ENCODE measurements at places on chromosomes 3 and 15.

DNA sequence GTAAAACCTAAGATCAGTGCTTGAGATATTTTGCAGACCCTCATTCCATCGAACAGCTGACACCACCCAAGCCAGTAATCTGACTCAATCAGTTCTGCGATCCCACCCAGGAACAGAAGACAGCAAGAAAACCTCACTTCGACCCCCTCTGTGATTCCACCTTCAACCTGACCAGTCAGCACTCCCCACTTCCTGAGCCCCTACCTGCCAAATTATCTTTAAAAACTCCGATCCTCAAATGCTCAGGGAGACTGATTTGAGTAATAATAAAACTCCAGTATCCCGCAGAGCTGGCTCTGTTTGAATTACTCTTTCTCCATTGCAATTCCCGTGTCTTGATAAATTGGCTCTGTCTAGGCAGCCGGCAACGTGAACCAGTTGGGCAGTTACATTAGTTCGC lies 25.7 kb upstream of the CLDN16 start:
- no peaks in the 10 kb centered on the region for H3K27me3 ChIP-seq
- no peak overlapping the region for H3K27ac ChIP-seq
- no peak overlapping the region for H3K4me3 ChIP-seq
- DNase-seq, result no peak

- no peak for DNase-seq
- no peaks in the 10 kb centered on the region for H3K4me1 ChIP-seq
- no peaks in the 10 kb centered on the region for H3K36me3 ChIP-seq
Measured at GRCh38 chr3:23840521-23840920, 34.8 kb downstream of the UBE2E1 start.

- no peak overlapping the region for H3K4me3 ChIP-seq
- DNase-seq, result no peak
- H3K4me1 ChIP-seq, result peaks cover 32% of the 10 kb centered on the region
- H3K36me3 ChIP-seq, result no peaks in the 10 kb centered on the region
Measured at GRCh38 chr15:70264738-70265465, 167.2 kb upstream of the TLE3 start.

- no peak overlapping the region for H3K4me3 ChIP-seq
- H3K36me3 ChIP-seq, result no peaks in the 10 kb centered on the region
- H3K4me1 ChIP-seq, result no peaks in the 10 kb centered on the region
- H3K27ac ChIP-seq, result no peak overlapping the region
- H3K27me3 ChIP-seq, result no peaks in the 10 kb centered on the region
Measured at GRCh38 chr15:95930659-95931375, 399.7 kb upstream of the NR2F2 start.

DNA sequence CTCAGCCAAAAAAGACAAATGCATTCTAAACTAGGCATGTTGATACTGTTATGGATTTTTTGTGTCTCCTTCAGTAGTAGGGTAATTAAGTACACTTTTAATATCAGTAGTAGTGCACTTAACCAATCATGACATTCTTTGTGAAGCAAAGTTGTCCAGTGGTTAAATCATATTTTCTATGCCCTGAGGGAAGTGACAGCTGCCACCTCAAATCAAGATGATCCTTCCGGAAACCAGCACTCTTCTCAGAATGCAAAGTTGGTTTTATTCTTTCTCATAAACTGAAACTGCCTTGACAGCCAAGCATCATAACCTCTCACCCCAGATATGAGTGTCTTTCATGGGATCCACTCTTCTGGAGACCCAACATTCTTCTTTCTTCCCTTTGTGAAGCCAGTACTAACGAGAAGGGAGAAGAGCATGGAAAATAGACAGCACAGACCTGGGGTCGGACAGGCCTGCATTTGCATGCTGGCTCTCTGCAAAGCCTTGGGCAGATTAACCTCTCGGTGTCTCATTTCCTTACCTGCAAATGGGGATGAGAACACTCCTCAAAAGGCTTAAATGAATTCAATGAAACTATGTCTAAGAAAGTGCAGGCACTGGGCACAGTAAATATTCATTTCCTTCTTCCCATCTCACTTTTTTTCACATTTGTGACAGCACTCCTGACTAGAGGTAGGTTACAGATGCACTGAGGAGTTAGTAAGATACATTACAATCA lies 13.2 kb downstream of the AAGAB start:
- H3K4me1 ChIP-seq, result no peaks in the 10 kb centered on the region
- H3K27me3 ChIP-seq, result no peaks in the 10 kb centered on the region
- no peaks in the 10 kb centered on the region for H3K36me3 ChIP-seq
- DNase-seq, result no peak

- H3K4me3 ChIP-seq, result no peak overlapping the region
- H3K27me3 ChIP-seq, result no peaks in the 10 kb centered on the region
- H3K27ac ChIP-seq, result no peak overlapping the region
- H3K4me1 ChIP-seq, result no peaks in the 10 kb centered on the region
- no peaks in the 10 kb centered on the region for H3K36me3 ChIP-seq
Measured at GRCh38 chr3:22996920-22997571, 206.1 kb upstream of the UBE2E2 start.

- peak overlapping the region; percentile 17 for H3K4me3 ChIP-seq
- no peak overlapping the region for H3K27ac ChIP-seq
- no peaks in the 10 kb centered on the region for H3K4me1 ChIP-seq
- H3K36me3 ChIP-seq, result no peaks in the 10 kb centered on the region
- H3K27me3 ChIP-seq, result peaks cover 5% of the 10 kb centered on the region
- no peak for DNase-seq
Measured at GRCh38 chr15:97652700-97653167, 307.8 kb upstream of the ARRDC4 start.

DNA sequence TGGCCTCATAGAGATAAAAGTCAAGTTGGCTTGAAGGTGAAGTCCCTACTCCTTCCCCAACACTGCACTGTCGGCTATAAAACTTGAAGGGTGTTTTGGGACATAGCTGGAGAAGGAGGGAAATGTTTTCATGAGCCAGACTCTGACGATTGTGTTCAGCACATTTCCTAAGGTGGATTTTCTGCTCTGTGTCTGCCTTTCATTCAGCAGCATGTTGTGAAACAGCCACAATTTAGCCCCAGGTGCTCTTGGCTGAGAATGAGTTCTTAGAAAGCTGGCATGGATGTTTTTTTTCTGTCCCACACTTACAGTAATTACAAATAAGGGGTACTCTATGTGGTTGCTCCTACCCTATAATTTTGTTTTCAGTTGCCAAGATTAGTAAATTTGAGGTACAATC lies 492.4 kb downstream of the MCTP2 start:
- no peaks in the 10 kb centered on the region for H3K27me3 ChIP-seq
- H3K4me3 ChIP-seq, result no peak overlapping the region

DNA sequence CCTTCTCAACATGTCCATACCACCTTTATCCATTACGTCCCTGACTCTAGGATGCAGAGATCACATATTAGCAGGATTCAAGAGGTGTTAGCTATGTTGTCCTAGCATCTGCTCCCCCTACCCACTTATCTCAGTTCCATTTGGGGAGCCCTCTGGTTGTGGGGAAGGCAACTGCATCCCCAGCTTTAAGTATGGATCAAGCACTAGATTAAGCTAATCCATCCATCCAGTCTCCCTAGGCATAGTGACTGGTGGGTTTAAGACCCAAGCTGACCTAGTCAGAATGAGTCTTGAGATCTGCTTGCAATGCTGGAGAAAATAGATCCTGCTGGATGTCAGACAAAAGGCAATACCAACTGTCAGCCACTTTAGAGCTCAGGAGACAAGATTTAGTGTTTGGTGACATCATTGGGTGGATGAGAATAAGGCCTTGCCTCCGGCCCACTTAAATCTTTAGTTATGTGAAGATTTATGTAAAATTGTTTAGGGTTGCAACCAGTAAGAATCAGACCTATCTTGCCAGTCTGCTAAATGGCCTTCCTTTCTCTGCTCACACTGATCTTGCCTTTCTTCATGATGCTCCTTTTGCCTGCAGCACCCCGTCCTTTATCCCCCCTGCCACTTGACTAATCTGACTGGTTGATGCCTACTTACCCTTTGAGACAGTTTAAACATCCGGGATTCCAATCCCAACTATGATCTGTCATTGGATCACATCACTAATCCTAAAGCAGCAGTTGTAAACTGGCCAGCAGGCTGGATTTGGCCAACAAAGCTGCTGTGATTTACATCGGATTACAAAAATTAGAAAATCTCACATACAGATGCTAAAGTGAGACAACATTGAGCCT lies 2.1 kb upstream of the ISY1 start:
- peaks cover 16% of the 10 kb centered on the region for H3K4me1 ChIP-seq
- no peak overlapping the region for H3K27ac ChIP-seq
- no peak for DNase-seq
- no peak overlapping the region for H3K4me3 ChIP-seq
- H3K27me3 ChIP-seq, result no peaks in the 10 kb centered on the region

DNA sequence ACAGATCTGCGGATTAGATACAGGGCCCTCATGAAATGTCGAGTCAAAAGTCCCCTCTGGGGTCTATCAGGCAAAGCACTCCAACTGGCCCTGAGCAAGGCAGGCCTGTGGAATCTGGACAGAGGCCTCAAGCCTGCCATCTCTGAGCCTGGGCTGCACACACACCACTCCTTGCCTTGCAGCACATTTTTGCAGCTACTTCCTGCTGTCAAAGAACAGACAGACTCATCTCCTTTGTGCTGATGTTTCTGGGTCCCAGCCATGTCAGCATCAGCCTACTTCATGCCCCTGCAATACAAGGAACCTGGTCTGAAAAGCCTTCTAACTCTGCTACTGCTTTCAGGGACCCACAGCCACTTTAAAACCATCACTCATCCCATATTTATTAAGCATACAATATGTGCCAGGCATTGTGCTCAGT lies 60.6 kb upstream of the IL12A start:
- peak overlapping the region; percentile 90 for H3K27ac ChIP-seq
- DNase-seq, result no peak
- H3K27me3 ChIP-seq, result no peaks in the 10 kb centered on the region
- peaks cover 26% of the 10 kb centered on the region for H3K4me1 ChIP-seq

DNA sequence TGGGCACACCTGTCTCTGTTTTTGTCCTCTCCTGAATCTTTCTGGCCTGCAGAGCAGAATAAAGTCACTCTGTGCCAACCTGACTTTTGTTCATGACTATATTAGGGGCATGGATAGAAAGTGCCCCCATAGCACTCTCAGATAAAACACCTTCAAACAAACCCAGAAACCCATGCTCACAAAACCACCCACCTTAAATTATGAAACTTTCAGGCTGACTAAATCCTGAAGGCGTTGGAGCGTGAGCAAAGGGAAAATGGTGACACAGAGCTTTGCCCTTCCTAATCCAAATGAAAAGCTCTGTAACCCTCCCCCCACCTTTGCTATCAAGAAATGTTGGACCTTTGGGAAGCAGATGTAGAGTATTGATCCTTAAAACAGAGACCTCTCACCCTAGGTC lies 138.9 kb downstream of the IGF1R start:
- H3K4me3 ChIP-seq, result no peak overlapping the region
- no peak overlapping the region for H3K27ac ChIP-seq
- no peaks in the 10 kb centered on the region for H3K36me3 ChIP-seq
- peaks cover 22% of the 10 kb centered on the region for H3K4me1 ChIP-seq

GRCh38 chr15:47397655-47398054 lies 319.6 kb upstream of the SEMA6D start:
- no peak overlapping the region for H3K4me3 ChIP-seq
- H3K27me3 ChIP-seq, result no peaks in the 10 kb centered on the region
- no peaks in the 10 kb centered on the region for H3K4me1 ChIP-seq
- no peaks in the 10 kb centered on the region for H3K36me3 ChIP-seq
- H3K27ac ChIP-seq, result no peak overlapping the region
- DNase-seq, result no peak

DNA sequence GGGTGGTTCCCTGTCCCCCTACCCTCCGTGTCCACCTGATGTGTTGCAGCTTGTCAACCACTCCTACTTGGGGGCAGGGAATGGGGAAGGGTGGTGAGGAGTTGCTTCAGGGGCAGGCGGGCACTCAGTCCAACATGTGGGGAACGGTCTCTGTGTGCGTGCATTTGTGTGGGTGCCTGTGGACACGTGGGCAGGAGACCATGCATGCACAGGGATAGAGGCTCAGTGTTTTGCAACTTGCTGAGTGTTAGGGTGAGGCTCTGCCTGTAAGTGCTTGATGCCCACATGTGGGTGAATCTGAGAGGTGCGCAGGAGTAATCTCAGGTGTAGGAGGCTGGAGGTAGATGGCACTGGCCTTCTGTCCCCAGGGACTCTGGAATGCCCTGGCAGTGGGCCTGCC lies 24.4 kb upstream of the TMEM115 start:
- H3K4me1 ChIP-seq, result peaks cover 6% of the 10 kb centered on the region
- H3K27ac ChIP-seq, result no peak overlapping the region
- H3K36me3 ChIP-seq, result no peaks in the 10 kb centered on the region
- H3K4me3 ChIP-seq, result no peak overlapping the region
- DNase-seq, result no peak

DNA sequence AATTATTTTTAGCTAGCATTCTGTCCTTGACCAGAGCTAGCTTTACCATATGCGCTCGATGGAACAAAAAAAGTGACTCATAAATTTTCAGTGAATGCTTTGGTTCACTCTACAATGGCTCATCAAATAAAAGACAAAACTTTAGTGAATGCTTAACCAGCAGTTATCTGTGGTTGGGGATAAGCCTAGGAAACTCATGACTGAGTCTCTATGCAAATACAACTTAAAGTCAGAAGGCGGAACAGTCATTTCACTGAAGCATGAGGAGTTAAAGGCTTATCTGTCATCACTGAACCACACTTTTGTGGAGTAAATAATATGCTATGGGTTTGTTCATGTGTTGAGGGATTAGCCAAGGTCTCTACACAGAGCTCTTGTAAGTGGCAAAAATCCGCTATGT lies 308.4 kb downstream of the SQOR start:
- H3K27ac ChIP-seq, result no peak overlapping the region
- no peaks in the 10 kb centered on the region for H3K27me3 ChIP-seq
- no peaks in the 10 kb centered on the region for H3K4me1 ChIP-seq
- H3K4me3 ChIP-seq, result no peak overlapping the region
- H3K36me3 ChIP-seq, result no peaks in the 10 kb centered on the region

- no peaks in the 10 kb centered on the region for H3K4me1 ChIP-seq
- no peak overlapping the region for H3K4me3 ChIP-seq
- H3K27ac ChIP-seq, result no peak overlapping the region
- H3K27me3 ChIP-seq, result no peaks in the 10 kb centered on the region
- no peaks in the 10 kb centered on the region for H3K36me3 ChIP-seq
- DNase-seq, result no peak
Measured at GRCh38 chr3:104214937-104215336, 1151.8 kb upstream of the ALCAM start.

DNA sequence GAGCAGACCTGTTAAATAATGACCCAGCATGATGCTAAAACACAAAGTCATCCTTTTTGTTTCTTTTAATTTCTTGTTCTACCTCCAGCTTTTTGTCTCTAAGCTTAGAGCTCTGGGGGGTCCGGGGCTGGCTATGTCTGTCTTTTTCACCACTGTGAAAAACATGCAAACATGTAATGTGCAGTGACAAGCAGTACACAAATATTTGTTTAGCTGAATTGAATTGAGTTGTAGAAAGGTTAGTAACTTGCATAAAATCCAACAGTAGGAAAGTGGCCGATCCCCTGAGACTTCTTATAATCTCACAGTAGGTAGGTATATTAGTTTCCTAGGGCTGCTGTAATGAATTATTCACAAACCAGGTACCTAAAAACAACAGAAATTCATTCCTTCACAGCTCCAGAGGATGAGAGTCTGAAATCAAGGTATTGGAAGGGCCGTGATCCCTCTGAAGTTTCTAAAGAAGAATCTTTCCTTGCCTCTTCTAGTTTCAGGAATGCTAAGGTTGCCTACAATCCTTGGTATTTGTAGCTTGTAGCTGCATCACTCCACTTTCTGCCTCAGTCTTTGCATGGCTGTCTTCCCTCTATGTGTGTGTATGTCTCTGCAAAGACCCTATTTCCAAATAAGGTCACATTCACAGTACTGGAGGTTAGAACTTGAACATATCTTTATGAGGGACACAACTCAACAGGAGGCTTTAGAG lies 32.7 kb downstream of the ARL14 start:
- H3K36me3 ChIP-seq, result no peaks in the 10 kb centered on the region
- H3K4me3 ChIP-seq, result no peak overlapping the region
- peaks cover 4% of the 10 kb centered on the region for H3K27me3 ChIP-seq
- H3K27ac ChIP-seq, result no peak overlapping the region
- DNase-seq, result no peak
- no peaks in the 10 kb centered on the region for H3K4me1 ChIP-seq

Measured in astrocyte (in vitro differentiated cells and primary cell).